ENCODE measurements at places on chromosomes 11 and 22.

GRCh38 chr11:120929664-120930154 is 94.2 kb upstream of the TBCEL start:
- DNase-seq, result peak; percentile 16

- no peak for DNase-seq
These were observed 13.1 kb upstream of the MFRP start for GRCh38 chr11:119359365-119360214.

DNA sequence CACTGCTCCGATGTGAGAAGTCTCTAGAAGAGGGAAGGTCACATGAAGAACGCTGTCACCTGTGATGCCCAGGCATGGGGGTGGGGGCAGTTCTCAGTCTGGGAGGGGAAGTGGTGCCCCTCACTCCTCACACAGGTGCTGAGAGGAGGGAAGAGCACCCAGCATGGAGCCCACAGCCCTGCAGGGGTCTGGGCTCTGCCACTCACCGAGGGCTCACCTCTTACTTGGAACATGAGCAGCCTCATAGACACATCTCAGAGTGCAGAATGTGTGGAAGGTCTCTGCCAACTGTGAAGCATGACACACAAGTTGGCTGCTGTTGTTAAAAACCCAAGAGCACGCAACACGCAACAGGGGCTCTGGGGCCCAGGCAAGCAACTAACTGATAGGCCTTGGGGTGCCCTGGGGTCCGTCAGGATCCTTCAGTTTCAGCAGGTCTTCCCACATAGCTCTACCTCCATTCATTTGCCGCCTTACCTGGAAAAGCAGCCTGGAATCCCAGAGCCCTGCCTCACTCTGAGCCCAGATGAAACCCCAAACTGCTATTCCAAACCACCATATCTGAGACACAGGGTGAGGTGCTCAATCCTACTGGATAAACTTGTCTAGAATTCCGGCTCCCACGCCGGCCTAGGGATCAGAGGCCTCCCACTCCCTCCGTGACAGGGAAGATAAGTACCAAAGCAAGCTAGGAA is 17.5 kb upstream of the TMPRSS4 start:
- DNase-seq, result no peak

DNA sequence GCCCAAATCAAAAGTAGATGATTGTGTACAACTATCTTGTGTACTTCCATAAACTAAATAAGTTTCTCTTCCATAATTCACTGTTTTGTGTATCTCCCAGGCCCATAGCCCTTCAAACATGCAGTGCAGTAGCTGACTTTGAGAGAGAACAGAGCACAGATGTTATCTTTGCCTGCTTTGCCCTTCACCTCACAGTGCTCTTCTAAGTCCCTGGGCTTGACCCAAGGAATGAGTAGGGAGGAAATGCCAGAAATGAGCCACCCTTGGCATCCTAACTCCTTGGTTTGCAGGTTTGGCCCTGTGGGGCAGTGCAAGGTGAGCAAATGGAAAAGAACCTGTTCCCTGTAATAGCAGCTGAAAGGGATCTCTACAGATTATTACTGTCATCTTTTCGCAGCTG is 79.2 kb downstream of the STIM1 start:
- no peak for DNase-seq

DNA sequence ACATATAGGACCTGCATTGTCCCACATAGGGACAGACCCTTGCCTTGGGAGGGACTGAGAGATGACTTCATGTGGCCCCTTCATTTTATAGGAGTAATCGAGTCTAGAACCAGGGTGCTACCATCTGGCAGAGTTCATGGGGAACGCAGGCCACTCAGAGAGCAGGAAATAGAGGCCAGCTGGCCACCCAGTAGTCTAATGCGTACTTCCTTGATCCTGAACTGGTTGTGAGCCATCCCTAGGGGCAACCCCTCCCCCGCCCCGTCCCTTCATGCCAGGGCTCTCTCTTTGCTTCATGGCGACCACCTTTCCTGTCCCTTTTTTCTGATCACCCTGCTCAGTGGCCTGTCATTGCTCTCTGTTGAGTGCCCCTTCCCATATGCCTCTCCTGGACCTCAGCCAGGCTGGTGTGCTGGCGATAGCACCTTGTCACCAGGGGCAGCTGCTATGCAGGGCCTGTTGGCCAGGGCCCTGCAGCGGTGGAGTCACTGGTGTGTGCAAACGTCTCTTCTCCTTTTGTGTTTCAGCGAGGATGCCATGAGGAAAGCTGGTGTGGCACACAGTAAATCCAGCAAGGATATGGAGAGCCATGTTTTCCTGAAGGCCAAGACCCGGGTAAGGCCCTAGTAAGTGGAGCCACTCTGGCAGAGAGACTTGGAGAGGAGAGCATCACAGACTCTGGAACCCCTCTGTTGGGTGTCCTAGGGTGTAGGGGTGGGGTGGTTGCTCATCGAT is 29.3 kb downstream of the MED15 start:
- DNase-seq, result no peak

GRCh38 chr11:66559142-66559865 is 9.1 kb downstream of the CTSF start:
- DNase-seq, result peak; percentile 28

GRCh38 chr22:30445438-30446145 is 20.0 kb downstream of the MTFP1 start:
- DNase-seq, result no peak

DNA sequence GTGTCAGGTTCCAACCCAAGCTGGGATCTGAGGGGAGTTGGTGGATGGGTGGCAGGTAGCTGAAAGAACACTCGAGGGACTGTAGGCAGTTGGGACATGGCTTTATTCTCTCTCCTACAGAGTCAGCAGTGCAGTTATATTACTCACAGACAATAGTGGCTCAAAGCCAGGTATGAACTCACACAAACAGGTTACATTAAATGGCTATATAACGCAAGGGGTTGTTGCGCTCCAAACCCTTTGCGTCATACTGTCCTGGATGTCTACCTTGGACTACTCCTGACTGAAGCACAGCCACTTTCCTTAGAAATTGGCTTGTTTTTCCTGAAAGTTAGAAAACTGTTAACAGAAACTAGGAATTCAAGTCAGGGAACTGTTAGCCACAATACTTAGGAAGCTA is 66.4 kb upstream of the OR4B1 start:
- no peak for DNase-seq

DNA sequence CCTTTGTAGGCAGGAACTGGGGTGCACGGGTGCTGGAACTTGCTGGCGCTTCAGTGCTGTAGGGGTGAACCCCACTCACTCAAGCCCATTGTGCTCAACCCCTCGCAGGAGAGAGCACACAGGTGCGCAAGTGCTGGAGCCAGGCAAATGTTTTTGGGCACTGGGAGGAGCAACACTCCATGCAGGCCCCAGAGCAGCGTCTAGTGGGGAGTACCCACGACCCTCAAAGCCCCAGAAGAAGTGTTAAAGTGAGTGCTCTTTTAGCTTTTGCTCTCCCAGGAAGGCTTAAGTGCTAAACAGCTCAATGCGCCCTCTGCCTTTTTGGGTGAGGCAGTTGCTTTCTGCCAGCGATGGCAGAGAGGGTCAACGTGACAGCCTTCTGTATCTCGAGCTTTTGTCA is 282.2 kb upstream of the ARHGAP42 start:
- no peak for DNase-seq

DNA sequence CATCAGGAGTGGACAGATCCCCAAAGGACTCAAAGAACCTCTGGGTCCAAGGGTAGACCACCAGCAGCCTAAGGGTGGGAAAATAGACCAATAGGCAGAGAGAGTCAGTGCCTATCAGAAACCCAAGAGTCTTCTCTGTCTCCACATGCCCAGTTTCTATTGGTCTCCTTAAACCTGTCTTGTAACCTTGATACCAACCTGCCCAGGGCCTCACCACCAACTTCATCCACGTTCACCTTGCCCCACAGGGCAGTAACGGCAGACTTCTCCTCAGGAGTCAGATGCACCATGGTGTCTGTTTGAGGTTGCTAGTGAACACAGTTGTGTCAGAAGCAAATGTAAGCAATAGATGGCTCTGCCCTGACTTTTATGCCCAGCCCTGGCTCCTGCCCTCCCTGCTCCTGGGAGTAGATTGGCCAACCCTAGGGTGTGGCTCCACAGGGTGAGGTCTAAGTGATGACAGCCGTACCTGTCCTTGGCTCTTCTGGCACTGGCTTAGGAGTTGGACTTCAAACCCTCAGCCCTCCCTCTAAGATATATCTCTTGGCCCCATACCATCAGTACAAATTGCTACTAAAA is at the start of gene HBB:
HBB (minus strand) TSS at position 340 of the 579 bp plus-strand sequence; CDS start at position 290, 50 bp downstream.
- DNase-seq, result no peak

GRCh38 chr22:19687561-19688300 is 26.6 kb upstream of the SEPTIN5 start:
- no peak for DNase-seq

- no peak for DNase-seq
These were observed 6.2 kb downstream of the GRAP2 start for GRCh38 chr22:39907047-39907446.

GRCh38 chr11:134533511-134533910 is 121.5 kb upstream of the B3GAT1 start:
- no peak for DNase-seq

GRCh38 chr22:32206774-32207758 is 2.2 kb upstream of the RFPL2 start:
- no peak for DNase-seq

DNA sequence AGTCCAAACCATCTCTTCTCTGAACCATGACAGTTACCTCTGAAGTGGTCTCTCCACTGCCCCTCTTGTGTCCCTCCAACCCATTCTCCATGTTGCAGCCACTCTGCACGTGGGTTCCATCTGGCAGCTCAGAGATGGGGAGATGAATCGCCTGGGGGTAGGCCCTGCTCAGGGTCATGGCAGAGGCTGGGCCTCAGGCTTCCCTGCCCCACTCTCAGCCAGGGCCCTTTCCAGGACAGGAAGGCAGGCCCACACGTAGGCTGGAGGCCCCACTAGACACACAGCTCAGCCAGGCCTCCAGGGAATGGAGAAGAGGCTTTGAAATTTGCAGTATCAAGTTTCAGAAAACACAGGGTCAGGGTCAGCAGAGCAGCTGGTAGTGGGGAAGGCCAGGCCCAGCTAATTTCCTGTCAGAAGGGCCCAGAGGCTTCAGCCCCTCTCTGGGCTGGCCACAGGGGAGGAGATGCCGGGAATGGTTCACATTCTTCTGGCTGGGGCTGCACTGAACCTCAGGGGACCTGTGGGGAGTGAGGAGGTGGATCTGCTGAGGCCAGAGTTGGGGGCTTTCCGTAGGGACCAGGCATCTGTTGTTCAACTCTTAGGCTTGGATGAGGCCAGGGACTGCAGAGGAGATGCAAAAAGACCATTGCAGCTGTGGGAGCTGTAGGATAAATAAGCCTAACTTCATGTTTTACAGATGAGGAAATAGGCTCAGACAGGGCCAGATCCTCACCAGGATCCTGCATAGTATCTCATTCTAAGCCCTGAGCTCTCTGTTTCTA is 101.6 kb downstream of the SWAP70 start:
- DNase-seq, result no peak

GRCh38 chr11:121801394-121801748 is 314.6 kb downstream of the BLID start:
- no peak for DNase-seq

DNA sequence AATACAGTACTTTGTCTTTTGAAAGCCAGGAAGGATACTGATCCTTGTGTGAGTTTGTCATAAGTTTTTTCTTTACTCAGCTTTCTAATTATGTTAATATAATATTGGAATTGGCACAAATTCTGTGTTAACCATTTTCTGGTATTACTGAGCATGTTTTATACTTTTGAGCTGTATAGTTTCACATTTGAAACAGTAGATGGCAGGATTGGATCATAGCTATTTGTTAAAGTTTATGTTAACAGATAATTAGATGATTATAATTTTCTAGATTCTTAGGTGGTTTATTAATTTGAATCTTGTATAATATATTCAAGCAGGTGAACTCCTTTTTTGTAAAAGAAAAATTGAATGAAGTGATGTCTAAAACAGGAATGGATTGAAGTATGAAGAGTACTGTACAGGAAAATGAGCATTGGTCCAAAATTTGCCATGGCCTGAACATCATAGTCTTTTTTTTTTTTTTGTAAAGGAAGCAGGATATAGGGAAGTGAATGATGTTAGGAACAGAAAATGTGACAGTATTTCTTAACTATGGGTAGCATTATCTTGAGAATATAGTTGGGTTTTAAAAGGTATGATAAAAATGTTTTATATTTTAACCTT is 102.0 kb downstream of the CYP2R1 start:
- DNase-seq, result no peak

DNA sequence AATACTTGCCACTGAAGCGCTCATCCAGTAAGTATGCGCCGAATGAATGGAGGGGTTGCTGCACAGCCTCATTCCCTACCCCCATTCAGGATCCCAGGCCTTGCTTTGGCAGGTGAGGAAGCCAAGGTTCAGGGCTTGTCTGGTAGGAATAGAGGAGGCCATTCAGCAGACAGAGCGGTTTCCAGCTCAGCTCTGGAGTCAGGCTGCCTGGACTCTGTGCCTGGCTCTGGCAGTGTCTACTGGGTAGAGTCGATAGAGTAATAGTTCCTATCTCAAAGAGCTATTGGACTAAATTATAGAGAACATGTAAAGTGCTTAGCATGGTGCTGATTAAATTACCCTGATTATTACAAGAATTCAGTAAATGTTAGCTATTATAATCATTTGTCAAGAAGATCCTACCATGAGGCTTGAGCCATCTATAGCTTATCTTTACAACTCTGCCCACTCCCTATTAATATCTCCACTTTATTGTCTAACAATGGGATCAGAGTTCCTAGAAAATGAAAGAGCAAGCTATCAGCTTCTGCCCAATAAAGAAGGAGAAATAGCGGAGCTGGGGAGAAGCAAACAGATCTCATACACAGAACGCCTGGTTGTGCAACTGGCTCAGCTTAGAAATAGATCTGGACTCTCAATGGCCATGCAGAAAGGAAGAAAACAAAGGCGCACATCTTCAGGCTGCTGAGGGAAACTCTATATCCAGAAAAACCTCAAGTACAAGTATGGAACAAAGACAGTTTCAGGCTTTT is 6.6 kb upstream of the SNX32 start:
- no peak for DNase-seq

DNA sequence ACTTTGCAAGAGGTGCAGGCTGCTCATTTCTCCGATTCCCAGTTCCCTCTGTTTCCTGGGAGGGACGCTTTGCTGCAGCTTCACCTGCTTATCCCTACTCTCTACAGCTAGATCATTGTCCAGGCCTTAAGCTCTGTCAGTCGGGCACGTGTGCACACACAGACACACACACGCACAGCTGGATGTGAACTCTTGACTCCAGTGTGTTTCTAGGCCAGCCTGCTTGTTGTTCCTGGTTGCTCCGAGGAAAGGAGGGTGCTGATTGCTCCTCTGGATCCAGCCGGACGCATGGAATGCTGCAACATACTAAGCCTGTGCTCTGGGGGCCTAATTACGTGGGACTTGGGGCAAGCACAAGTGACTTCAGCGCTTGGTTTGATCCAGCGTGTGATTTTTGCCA is 19.7 kb downstream of the ZNRF3 start:
- DNase-seq, result no peak

GRCh38 chr11:118606844-118607228 is 579 bp upstream of the PHLDB1 start:
- DNase-seq, result no peak
